ENCODE measurements at places on chromosomes 11 and 22.

DNA sequence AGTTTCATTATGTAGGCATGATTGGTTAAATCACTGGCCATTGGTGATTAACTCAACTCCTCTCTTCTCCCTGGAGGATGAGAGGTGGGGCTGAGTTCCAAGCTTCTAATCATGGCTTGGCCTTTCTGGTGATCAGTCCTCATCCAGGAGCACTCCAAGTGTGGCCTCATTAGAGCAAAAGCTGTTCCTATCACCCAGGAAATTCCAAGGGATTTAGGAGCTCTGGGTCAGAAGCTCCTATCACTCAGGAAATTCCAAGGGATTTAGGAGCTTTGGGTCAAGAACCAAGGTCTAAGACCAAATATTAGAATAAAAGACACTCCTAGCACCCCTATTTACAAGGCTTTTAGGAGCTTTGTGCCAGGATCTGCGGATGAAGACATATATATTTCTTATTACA, 168.0 kb upstream of the BDNF start:
- DNase-seq, result peak; percentile 31

- DNase-seq, result no peak
These were observed 13.2 kb downstream of the TANGO2 start for GRCh38 chr22:20034143-20034542.

GRCh38 chr22:42794551-42795510, 62.2 kb downstream of the ARFGAP3 start:
- no peak for DNase-seq

DNA sequence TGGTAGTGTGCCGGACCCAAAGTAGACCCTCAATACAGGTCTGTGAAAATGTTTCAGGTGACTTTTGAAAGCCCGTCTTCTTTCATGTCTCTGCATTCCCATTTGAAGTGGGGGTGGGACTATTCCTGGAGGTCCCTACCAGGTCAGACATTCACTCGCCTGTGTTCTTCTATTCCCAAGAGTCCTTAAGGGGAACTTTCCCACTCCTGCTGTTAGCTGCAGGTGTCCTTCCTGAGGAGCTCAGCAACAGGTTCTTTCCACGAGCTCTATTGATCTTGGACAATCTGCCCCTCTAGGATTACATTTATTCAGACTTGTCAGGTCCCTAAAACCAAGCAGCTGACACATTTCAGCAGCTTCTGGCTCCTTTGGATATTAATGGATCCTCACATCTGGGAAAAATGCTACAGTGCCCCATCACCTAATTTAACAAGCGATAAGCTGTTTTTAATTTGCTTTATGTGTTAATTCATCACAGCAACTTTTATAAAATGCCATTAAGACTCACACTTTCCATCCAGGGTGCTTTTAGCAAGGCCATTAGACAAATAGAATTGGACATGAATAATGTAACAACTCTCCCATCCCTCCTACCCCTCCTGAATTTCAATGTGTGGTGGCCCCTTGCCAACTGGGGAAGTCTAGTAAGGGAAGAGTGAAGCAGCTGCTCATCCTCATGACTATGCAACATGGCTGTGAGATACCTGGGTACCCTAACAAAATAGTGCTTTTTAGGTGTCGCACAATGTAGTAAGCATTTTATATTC, 259.5 kb upstream of the CCDC90B start:
- no peak for DNase-seq

GRCh38 chr11:1458340-1459218, 28.0 kb downstream of the MOB2 start:
- peak; percentile 13 for DNase-seq

- peak; percentile 24 for DNase-seq
These were observed at the start of gene INPP5J for GRCh38 chr22:31122532-31123291. Gene INPP5J (plus strand): TSS chr22:31122966. CDS start chr22:31123015, 49 bp downstream.

DNA sequence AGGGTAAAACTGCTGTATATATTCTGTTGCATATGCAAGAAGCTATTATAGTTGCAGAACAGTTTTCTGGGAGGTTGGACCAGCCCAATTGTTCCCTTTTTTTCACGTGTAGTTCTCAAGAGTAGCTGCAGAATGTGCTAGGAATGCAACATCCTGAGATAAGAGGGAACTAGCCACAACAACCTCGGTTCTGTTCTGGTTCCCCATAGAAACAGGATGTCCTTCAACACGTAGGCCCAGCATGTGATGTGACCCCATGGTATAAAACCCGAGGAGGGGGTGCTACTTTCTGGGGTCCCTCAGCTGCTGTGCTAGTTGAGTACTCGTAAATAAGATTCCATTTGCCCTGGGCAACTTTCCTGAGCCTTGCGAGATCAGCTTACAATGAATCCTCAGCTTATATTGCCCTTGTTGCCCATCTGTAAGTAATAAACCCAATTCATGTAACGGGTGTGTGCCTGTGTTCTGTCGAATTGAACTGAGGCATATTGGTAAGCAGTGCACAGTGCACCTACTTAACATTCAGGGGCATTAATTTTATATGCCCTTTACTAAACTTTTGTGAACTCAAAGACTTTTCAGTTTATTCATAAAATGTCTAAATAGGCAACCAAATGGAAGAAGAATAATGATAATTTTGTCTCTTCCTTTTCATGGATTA, 23.0 kb upstream of the TRAF6 start:
- no peak for DNase-seq

GRCh38 chr22:43570531-43571165, 158.8 kb downstream of the MPPED1 start:
- DNase-seq, result no peak

DNA sequence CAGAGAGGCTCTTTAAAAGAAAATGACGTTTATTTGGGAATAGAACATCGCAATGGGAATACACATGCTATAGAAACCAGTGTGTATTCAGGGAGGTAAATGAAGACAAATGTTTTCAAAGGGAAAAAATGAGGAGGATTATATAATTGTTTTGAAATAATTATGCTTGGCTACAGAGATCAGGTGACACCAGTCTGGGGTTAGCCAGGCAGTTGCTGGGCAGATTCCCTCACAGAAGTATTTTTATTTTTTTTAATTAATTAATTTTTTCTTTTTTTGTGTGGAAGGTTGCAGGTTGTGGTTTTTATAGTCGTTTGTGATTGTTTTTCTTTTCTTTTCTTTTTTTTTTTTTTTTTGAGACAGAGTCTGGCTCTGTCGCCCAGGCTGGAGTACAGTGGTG, 5.6 kb upstream of the STARD10 start:
- DNase-seq, result no peak

- no peak for DNase-seq
These were observed 1.7 kb downstream of the SHANK2 start for GRCh38 chr11:71250523-71251150.

DNA sequence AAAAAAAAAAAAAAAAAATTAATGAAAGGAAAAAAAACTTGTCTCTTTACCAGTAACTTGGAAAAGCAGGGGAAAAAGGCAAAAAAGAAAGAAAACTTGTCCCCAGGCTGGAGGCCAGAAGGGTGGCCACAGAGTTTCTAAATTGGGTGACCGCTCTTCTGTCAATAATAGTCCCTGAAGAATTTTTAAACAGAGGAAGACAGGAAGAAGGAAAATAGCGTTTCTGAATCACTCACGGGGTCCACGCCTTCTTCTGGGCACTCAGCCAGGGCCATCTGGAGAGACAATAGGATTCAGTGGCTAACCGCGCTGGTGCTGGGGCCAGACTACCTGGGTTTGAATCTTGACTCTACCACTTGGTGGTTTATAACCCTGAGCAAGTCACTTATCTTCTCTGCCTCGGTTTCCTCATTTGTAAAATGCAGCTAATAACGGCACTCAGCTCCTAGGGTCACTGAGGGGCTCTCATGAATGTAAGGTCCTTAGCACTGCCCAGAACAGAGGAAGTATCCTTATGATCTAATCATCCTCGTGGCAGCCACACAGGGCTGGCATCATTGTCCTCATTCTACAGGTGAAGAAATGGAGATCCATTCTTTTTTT, 7.0 kb downstream of the C11orf86 start:
- peak; percentile 94 for DNase-seq

GRCh38 chr22:49658902-49659280, 168.8 kb downstream of the BRD1 start:
- no peak for DNase-seq

DNA sequence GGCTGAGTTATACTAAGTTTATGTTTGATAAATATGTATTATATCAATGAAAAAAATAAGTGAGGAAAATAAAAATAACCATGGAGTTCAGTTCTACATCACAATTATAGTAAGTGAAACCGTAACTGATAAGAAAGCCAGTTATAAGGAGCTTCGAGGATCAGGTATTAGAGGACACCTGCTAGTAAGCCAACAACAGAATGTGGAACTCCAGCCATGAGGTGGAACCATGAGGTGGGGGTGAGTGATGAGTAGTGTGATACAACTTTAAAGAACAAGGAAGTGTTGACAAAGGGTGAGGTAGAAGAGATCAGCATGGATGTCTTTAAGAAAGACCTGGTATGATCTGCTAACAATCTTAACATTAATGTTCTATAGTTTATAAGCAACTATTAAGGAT, 452.9 kb downstream of the GUCY1A2 start:
- DNase-seq, result no peak

DNA sequence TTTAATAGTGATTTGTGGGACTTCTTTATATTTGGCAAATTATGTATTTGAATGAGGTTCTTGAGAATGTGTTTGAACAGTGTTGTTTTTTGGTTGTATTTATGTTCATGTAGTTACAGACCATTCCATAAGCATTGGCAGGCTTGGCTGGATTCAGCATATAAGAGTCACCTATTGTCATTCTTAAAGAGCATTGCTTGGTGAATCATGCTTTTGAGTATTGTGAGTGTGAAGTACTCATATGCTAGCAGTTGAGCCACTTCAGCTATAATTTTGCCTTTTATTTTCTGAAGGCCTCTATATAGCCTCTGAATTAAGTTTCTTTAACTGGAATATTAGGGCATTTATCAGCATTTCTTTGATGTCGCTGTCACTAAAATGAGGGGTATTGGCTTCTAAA, 110.0 kb upstream of the GAL start:
- peak; percentile 10 for DNase-seq

- peak; percentile 69 for DNase-seq
These were observed 75.3 kb downstream of the FBLN1 start for GRCh38 chr22:45577746-45578523.

GRCh38 chr22:45042263-45042662, 32.5 kb upstream of the PHF21B start:
- DNase-seq, result no peak

- no peak for DNase-seq
These were observed 7.3 kb downstream of the ARRB1 start for GRCh38 chr11:75344186-75344585.

GRCh38 chr22:48961705-48962104, 866.0 kb downstream of the BRD1 start:
- DNase-seq, result no peak

GRCh38 chr11:130555251-130555841, 106.9 kb downstream of the ADAMTS15 start:
- DNase-seq, result no peak

- DNase-seq, result no peak
These were observed 29.8 kb downstream of the JAM3 start for GRCh38 chr11:134098566-134099184.

- DNase-seq, result no peak
These were observed 258.5 kb upstream of the SORL1-AS1 start for GRCh38 chr11:121711236-121711635.

DNA sequence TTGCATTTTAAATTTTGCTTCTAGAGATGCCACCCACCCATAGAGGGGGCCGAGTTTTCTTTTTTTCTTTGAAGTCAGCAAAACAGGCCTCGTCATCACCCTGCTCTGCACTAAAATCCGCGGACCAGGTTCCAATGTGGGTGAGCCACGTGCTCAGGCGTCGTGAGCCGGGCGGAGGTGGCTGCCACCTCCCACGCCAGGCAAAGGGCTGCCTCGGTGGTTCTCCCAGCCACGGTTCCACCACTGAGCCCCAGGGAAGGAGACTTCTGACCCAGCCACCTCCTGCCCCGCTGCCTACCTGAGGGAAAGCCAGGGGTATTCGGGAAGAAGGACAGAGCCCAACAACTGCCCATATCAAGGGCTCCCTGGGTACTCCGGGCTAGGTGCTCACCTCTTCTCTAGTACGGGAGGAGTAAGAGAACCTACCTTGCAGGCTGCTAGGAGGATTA, 45.3 kb downstream of the MN1 start:
- no peak for DNase-seq

DNA sequence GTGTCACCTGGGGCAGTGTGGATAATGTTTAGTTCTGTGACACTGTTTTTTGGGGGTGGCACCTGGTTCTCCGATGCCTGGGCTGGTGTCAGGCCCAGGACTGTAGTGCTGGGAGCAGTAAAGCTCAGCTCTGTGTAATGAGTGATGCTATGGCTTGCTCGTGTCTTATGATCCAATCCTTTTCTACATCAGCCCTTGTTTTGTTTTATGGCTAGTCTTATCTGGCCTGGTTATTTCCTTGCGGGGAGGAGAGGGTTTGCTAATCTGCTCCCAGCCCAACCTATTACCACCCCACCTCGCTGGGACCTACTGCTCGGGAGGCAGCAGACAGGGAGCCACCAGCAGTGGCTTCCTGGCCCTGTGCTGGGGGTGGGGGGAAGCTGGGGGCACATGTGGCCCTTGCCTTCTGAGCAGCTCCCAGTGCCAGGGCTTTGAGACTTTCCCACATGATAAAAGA, 35.0 kb upstream of the TPBGL start:
- no peak for DNase-seq

- peak; percentile 65 for DNase-seq
These were observed 57.7 kb downstream of the PDGFD start for GRCh38 chr11:104106136-104106754.

DNA sequence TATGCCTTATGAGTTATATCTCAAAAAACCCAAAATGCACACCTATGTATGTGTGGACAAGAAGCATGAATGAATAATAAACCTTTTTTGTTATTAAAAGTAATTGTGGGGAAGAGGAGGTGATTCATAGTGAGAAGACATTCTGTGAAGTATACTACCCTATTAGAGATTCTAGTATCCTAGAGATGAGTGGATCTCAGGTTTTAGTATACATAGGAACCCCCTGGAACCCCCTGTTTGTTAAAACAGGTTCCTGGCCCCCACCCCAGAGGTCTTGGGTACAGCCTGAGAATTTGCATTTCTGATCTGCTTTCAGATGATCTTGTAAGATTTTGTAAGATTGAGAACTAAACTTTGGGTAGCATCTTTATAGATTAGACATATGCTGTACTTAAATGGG, 17.5 kb downstream of the NUCB2 start:
- DNase-seq, result no peak

DNA sequence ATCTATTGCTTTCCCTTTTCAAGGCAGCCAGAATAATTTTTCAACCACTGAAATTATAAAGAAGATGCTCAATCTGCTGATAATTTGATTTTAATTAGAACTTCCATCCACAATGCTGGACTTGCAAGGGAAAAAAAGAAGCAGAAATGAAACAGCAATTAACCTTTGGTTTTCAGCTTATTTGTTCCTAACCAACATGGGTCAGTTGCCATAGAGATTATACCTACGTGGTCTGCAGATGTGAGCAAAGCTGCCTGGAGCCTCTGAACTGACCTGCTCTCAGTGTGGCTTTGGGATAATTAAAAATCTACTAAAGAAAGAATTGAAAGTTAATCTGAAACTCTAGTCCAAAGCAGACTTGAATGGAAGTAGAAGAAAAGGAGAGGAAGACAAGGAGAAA, 195.7 kb upstream of the API5 start:
- no peak for DNase-seq

GRCh38 chr11:105884436-105884835, 137.6 kb downstream of the MSANTD4 start:
- DNase-seq, result no peak

- no peak for DNase-seq
These were observed 70.1 kb upstream of the PICALM start for GRCh38 chr11:86138958-86139357.
